ENCODE measurements at places on chromosomes 11 and 22.
A peak's percentile ranks its signal among the peaks of the same experiment; 100 is the strongest.

GRCh38 chr22:20464096-20464614 is 26.5 kb upstream of the SCARF2 start:
- DNase-seq = peak; percentile 42

GRCh38 chr22:31451709-31452571 is 37.7 kb downstream of the EIF4ENIF1 start:
- DNase-seq = no peak

GRCh38 chr11:1655168-1656060 is 25.8 kb downstream of the KRTAP5-5 start:
- DNase-seq = no peak

DNA sequence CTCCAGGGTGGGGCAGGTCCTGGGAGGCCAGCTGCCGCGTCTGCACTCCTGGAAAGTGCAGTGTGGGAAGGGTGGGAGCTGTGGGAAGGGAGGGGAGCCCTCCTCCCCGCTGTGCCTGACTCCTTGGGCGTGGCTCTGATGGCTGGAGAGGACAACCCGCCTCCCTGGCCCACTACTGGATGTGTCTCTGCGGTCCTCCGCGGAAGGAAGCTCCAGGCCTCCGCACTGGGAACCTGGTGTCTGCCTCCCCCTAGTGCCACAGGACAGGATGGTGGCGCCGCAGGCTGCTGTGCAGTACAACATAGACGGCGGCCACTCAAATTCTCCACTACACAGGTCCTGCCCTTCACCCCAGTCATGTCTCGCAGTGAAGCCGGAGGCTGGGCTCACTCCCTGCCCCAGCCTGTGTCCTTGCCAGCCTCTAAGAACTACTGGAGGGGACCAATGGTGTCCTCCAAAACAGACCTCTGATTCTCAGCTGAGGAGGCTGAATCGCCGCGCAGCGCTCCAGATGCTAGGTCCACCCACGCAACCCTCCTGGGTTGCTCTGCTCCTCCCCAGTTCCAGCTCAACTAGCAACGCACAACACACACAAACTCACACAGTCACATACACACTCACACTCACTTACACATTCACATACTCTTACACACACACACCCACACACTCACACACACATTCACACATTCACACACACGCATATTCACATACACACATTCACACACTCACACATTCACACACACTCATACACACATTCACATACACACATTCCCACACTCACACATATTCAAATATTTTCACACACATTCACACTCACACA is 12.4 kb upstream of the DSCAML1 start:
- DNase-seq = no peak

DNA sequence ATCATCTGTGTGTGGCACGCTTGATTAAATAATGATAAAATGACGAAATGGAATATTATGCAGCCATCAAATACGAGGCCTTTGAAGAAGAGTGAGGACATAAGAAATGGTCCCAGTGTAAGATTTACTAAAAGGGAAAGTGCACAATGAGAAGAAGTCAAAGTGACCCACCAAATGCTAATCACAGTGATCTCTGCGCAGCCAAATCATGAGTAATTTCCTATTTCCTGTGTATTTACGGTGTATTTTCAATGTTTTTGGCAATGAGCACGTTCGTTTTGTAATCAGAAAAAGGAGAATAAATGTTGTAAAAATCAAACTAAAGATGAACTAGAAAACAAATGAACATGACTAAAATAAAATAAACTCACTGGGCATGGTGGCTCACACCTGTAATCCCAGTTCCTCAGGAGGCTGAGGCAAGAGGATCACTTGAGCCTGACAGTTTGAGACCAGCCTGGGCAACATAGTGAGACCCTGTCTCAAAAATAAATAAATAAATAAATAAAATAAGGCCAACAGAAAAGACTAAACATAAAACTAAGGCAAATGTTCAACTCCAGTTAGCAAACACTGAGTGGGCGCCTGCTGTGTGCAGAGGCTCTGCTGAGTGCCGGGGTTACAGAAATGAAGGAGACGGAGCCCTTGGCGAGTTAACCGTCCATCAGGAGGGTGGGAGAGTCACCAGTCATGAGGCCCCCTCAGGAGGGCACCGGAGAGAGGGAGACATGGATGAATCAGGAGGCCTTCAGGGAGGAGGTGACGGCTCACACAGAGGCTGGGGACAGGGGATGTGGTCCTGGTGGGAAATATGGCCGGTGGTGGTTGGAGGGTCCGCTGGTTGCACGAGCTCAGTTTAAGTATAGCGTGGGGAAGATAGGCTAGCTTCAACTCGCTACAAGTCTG is 26.0 kb upstream of the CBX7 start:
- no peak for DNase-seq

DNA sequence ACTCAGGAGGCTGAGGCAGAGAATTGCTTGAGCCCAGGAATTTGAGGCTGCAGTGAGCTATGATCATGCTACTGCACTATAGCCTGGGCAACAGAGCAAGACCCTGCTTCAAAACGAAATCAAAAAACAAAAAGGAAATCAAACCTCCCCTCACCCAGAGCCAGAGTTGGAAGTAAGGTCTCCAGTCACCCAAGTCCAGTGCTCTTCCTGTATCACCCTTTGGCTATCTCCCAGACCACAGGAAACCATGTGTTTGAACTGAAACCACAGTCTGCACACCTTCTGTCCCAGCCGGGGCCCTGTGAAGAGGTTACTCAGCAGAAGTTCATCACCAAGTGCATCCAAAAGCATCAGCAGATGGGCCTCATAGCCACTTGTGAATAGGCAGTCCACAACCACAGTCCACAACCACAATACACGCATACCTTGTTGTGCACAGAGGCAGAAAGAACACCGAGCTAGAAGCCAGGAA is 4.6 kb downstream of the MYH9 start:
- no peak for DNase-seq

DNA sequence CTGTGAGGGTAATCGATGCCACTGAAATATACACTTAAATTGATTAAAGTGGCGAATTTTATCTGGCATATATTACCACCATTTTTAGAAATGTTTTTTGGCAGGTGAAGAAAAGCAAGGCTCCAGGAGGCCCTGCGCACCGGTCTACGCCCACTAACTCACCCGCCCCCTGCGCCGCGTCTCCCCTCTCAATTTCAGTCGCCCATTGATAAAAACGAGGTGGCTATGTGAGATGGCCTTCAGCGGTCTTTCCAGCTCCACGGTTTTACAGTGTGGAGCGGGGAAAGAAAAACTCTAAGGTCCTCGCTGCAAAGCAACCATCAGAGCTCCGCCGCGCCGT is 602 bp upstream of the AQP11 start:
- DNase-seq = no peak

DNA sequence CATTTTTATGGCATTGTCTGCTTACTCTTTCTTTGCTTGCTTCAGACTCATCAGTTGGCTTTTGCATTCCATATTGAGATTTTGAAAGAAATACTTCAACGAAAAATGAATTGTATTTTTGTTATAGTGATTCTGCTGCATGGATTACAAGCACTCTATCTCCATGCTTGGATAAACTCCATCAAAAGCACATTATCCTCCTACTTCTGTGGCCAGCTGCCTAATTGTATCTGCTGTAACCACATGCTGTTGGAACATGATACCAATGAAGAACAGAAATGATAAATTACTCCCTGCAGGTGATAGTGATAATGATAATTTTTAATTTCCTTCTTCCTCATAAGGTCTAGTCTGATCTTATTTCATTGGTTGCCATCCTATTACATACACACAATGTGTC is 100.8 kb downstream of the PRMT3 start:
- no peak for DNase-seq

GRCh38 chr11:12174477-12175143 is 64.2 kb downstream of the MICAL2 start:
- DNase-seq = no peak

DNA sequence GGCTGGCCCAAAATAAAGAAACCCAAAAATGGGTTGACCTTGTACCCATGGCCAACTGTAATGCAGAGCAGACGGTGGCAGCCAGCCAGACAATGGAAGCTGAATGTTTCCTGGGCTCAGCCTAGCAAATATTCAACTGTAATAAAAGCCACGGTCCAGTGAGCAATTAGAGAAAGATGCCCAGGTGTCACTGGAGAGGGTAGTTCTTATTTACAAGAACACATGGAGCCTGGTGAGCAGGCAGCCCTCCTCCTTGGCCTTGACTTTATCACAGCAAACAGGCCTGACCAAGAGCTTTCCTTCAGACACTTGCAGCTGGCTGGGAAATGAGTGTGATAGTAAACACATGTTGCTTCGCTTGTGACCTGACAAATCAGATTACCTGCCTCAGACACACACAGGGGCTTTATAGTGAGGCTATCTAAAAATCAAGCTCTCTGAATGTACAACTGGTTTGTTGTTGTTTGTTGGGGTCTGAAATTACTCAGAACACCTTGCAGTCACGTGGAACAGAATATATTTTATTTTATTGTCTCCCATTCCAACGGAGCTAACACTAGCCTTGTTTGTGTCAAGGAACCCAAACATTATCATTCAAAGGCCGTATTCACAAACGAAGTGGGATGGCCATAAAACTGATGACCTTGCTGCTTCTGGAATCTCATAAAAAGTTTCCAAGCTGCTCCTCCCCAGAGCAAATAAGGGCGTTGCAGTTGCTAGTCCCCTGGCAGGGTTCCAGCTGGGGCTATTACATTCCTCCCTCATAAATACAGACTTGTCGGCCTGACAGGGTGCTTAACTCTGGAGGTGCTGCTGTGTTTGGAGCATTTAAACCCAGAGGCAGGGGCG is 161.1 kb downstream of the BBOX1 start:
- DNase-seq = no peak

Data from activated CD4-positive, alpha-beta T cell treated with anti-CD3 and anti-CD28 coated beads for 1 hour (primary cell).